ENCODE measurements at places on chromosomes 16 and 17.

GRCh38 chr17:82031885-82032627, 578 bp downstream of the RAC3 start:
- no peak for DNase-seq

DNA sequence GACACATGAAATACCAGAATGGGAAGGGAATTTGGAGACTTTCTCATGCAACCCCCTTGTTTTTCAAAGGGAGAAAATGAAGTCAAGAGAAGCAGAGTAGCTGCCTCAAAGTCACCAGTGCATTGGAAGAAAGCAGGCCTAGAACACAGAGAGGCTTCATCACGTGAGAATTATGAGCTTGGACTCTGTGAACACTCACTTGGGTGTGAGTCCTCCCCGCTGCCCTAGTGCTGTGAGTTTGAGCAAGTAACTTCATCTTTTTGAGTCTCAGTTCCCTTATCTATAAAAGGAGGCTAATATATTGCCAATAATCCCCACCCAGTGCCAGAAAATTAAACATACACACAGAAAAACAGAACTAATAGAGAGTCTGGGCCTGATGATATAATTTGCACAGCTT, 315.8 kb downstream of the XYLT1 start:
- DNase-seq: no peak

- DNase-seq: peak; percentile 42
These were observed 890 bp downstream of the TOB1 start for GRCh38 chr17:50865060-50865867.

GRCh38 chr16:54355251-54355650, 68.7 kb upstream of the IRX3 start:
- no peak for DNase-seq

GRCh38 chr17:42704490-42704836, 22.1 kb downstream of the CNTNAP1 start:
- DNase-seq: no peak

- no peak for DNase-seq
These were observed 9.1 kb upstream of the MMD start for GRCh38 chr17:55430541-55431288.

Data from stimulated activated CD4-positive, alpha-beta T cell treated with anti-CD3 and anti-CD28 coated beads, Interleukin-4, amount 100 ng/mL, for 24 hours (primary cell).